ENCODE measurements at places on chromosomes 4 and X.

DNA sequence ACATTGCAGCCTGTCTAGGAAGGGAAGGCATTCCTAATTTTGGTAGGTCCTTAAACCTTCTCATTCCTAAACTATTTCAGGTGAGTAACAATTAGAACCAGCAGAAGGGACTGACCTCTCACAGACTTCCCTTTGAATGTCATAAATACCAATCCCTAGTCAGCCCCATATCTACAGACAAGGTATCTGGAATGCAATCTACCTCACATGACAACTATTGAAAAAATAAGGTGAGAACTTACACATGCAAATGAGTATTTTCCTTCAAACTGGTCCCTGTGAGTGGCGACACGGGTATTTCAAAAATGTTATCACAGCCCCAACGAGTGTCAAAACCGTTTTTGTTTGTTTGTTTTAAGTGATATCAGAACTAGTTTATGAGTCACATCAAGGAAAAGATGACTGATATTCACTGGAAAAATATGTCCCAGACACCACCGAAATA, 102.4 kb upstream of the VCX2 start:
- no peak for DNase-seq

DNA sequence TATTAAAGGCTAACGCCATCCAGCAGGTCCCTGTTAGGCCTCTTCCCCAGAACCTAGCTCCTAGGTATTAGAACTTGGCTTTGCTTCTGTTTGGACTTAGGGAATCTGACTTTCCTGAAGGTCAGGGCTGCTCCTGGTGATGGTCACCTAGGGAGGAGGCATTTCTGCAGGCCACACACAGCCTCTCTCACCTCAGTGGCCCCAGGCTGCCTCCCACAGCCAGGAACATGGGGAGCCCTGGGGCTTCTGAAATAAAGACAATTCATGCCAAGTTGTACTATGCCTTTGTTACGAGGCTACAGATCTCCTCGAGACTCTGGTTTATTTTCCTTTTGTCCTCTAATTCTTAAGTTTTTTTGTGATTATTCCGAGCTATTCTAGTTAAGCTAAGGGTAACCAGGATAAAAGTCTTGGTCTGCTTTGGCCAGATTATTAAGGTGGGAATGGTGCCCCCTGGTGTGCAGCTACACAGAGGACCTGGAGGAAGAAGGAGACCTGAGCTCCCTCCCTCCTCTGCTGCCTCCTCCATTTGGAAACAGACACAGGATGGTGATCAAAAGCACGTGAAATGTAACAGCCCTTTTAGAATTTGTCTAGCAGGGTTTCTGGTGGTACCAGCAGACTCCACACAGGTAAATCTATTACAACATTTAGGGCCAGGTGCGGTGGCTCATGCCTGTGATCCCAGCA, 131.0 kb downstream of the DCLK2 start:
- no peak for DNase-seq

DNA sequence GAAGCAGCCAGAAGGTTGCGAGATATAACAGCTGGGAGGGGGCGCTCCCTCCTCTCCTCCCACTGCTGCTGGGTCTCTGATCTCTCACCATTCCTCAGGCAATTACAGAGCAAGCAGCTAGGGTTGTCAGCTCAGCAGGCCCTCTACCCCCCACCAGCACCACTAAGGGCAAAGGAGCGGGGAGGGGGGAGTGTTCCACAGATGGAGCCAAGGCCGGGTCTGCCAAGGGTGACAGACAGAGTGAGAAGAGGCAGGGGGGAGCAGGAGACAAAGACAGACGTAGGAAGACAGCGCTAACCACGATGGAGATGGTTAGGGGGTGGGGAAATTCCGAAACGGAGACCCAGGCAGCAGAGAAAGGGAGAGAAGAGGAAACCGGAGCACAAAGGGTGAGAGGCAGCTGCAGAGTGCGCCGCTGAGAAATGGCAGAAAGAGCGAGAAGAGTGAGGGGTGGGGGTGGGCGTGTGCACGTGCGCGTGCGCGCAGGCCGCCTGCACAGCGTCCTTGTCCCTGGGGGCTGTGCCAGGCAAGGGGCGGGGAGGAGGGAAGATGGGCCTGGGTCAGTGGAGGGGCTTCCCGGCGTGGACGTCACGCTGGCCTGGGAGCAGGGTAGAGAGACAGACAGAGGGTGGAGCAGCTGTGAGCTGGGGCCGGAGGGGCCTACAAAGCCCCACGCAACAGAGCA, 6.9 kb downstream of the L1CAM start:
- DNase-seq, result no peak

GRCh38 chr4:123284168-123284567, 112.4 kb upstream of the SPRY1 start:
- no peak for DNase-seq

- DNase-seq, result no peak
These were observed 12.8 kb downstream of the SCD5 start for GRCh38 chr4:82785611-82786400.

GRCh38 chr4:142832022-142832421, 14.1 kb downstream of the INPP4B start:
- DNase-seq, result no peak

DNA sequence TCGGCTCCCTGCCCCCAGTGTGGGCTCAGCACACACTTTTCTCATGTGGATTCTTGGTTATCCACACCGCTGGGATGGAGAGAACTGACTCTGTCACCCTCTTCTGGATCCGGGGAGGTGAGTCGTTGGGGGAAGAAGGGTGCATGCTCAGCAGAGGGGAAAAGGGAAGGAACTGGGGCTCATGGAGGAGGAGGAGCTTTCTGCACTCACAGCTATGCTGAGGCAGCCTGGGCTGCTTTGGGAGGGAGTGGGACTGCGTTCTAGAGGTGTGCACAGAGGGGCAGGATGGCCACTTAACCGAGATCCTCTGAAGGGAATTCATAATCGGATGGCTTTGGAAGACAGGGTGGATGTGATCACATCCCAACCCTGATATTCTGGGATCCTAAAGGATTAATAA, 51.6 kb downstream of the RTL5 start:
- no peak for DNase-seq

- no peak for DNase-seq
These were observed 42.9 kb upstream of the TAB3 start for GRCh38 chrX:30931920-30932319.

DNA sequence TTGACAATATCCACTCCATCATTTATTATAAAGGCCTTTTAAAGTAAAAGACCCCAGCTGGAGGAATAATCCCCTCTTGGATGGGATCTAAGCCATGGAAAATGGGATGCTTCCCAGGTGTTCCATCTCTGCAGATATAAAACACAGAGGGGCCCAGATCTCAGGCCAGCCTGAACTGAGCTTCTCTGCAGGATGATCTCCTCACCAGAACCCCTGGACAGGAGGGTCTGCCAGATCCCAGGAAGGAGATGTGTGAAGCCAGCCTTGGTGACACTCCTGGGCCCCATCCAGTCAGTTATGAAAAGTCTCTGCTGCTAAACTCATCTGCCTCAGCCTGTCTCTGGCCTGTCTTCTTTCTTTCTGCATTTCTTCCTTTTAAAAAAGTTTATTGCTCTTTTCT, 56.7 kb downstream of the HTRA3 start:
- no peak for DNase-seq

DNA sequence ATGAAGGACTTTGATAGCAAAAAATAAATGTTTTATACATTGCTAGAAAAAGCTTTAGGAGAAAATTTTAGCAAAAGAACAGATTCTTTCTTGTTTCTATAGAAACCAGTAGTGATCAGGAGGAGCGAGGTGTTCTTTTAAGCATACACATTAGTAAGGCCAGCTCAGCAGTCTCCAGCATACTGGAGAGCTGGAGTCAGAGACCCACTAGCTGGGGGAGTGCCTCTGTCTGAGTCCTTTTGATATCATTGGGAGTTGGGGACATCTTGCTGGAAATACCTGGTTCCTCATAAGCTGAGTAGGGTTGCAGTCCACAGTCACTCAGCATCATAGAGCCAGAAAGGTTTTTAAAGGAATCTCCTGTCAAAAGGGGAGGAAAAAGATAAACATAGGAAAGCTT, 67.4 kb downstream of the AFF2 start:
- DNase-seq, result no peak

DNA sequence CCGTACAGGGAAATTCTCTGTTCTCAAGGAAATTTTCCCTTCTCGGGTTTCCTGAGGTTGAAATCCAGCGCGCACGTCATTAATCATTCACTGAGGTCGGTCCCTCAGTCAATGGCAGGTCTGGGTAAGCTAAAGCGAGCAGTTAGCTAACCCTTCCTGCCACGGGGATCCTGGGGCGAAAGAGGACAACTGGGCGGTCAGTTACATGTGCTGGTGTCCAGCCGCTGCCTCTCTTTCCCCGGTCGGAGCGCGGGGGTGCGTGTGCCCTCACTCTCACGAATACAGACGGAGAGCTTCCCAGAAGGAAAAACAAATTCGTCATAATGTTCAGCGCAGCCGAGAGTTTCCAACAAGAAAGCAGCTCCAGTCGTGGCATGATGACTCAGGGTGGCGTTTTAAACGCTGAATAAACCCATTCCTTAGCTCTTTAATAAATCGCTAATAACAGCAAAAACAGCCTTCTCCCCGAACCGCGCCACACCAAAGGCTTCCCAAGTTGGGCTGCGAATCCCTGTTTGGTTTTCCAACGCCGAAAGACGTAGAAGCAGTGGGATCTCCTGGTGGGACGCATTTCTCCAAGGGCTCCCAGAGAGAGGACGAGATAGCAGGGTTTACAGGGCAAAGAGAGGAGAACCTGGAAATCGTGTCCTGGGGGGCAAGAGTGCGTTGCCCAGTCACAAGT, 752 bp upstream of the FGF5 start:
- DNase-seq, result no peak

- DNase-seq, result no peak
These were observed 177.9 kb upstream of the IL15 start for GRCh38 chr4:141458501-141458900.

All from stimulated activated CD8-positive, alpha-beta memory T cell treated with anti-CD3 and anti-CD28 coated beads, Interleukin-15, amount 100 ng/mL, for 1 hour (primary cell).